ENCODE measurements at places on chromosomes 2 and 18.

DNA sequence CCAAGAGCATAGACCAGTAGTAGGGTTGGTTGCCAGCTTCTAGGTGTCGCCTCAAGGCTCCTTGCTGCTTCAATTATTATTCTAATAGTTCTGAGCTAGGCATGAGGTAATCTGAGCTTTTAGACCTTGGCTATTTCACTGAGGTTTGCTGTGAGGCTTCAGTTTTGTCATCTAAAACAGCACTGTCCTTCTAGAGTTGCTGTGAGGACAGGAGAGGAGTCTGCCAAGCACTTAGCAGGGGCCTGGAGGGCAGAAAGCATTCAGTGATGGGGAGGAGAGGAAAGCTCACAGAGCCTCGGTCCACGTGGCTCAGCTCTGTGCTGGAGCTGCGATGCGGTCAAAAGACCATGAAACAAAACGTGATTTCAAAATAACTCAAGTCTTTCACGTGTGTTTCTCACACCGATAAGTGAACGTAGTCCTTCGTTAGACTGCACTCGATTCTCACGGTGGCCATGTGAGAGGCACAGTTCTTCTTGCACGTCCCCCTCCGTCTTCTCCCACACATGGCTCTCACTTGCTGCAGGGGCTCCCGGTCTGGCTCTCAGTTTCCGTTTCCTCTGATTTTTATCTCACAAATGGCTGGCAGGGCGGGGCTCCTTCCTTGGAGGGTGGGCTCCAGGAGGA is 113.7 kb downstream of the B3GNT2 start:
- no peak for DNase-seq

DNA sequence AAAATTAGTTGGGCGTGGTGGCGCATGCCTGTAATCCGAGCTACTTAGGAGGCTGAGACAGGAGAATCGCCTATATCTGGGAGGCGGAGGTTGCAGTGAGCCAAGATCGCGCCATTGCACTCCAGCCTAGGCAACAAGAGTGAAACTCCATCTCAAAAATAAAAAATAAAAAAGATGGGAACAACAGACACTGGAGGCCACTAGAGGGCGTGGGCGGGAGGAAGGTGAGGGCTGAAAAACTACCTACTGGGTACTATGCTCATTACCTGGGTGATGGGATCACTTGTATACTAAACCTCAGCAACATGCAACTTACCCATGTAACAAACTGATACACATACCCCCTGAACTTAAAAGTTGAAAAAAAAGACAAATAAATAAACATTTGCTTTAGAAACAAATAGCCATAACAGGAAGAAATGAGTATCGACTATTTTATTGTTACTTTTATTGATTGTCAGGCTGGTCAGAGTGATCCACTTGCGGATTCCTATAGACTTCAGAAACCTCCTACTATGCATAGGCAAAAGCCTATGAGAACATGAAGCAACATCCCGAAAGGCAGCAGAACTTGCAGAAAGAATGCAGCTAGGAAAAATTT is 61.0 kb downstream of the TMEM163 start:
- DNase-seq: no peak

GRCh38 chr2:145404690-145405089 is 884.8 kb upstream of the ZEB2 start:
- DNase-seq: no peak

DNA sequence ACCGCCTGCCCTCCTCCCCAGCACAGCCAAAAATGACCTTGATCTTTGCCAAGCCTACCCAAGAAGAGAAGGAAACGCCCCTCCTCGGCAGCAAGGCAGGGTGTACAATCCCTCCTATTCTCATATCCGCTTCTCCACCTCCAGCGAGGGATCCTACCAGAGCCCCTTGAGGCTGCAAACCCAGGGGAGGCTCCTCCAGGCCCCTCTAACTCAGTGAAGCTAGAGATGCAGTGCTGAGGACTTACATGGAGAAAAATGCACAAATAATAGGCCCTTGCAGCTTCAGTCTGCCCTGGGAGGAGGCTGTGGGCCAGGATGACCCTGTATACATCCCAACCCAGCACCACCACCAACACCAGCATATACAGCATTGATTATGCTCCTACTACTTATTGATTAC is 46.9 kb upstream of the POMC start:
- DNase-seq: no peak

- DNase-seq: no peak
Observed at GRCh38 chr2:233440314-233440713, 86.0 kb downstream of the DGKD start.

DNA sequence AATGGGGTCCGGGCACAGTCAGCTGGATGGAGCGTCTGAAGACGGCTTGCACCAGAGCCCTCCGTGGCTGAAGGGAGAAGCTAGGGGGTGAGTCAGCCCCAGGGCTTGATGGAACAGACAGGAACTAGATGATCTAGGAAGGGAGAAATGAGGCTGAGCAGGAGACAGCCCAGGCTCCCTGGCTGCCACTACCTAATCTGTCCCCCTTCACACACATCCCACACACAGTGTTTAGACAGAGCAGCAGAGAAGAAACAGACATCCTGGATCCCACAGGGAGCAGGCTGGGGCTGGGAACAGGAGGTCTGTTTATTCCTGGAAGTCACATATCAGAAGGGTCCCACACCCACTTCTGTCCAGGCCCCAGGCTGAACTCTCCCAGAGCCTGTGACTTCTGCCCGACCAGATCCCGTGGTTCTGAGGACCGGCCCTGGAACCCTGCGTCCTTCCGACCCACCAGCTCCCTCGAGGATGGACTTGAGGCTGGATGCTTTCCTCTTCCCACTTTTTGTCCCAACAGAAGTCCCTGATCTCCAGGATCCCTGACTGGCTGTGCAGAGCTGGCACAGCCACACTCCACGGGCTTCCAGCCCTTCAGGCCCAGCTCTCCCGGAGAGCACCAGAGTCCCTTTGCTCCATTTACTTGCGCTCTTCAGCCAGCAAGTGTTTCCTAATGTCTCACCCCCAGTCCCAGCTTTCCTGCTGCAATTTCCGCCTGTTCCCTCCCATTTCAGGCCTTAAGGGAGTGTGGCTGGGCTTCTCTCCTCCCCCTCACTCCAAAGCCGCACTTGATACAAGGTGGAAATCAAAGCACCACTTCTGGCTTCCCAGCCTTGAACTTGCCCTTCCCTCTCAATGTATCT is 1.5 kb upstream of the GPBAR1 start:
- DNase-seq: no peak

DNA sequence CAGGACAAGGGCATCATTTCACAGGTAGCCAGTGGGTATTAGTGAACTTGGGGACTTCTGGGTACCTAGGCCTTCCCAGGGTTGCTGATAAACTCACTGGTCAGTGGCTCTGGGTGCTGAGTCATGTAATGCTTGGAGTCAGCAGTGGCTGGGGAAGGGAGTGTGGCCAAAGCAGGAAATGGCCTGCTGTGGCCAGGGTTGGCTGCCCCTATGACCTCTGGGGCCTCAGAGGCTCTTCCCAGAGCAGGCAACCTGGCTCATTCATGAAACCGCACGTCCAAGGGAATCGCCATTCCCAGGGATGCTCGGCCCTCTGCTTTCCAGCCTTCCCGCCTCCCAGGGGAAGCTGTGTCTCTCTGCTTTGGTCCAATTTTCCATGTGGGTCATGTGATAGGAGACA is 294.9 kb downstream of the DYSF start:
- DNase-seq: peak; percentile 69

- no peak for DNase-seq
Observed at GRCh38 chr2:53786352-53786704, 425 bp downstream of the ASB3 start.

DNA sequence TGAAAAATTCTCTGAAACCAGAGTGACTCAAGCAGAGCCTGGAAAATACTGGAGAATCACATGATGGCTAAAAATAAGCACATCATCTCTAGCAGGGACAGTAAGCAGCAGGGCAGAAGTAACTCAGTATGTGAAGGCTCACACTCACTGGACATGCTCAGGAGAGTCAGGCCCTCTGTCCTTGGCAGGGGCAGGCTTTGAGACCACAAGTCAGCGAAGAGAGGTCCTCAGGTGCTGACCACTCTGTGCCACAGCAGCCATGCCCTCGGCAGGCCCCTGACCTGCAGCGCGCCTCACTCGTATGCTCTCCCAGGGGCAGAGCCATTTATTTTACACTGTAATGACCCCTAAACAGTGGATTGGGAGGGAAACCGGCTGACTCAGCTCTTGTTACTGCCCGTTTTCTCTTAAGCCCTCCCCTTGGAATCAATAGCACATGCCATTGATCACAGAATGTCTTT is 76.8 kb downstream of the MAPRE2 start:
- DNase-seq: no peak

DNA sequence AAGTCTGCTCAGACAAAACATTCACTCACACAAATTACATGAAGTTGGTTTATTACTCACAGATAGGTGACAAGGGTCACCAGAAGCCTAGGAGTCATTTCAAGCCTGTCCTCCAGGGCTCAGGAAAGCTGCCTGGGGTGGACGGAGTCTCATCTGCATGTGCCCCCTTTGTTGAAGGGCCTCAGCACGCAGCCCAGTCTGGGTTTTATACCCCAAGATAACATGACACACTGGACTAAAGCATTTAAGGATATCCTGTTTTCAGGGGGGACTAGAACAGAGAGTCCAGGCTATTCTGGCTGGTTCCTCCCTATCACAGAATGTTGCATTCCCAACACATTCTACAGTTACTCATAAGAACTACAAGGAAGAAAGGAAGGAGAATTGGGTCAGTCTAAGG is 164.7 kb downstream of the MREG start:
- DNase-seq: no peak

GRCh38 chr2:24164416-24164973 is 10.4 kb upstream of the FAM228A start:
- DNase-seq: no peak

DNA sequence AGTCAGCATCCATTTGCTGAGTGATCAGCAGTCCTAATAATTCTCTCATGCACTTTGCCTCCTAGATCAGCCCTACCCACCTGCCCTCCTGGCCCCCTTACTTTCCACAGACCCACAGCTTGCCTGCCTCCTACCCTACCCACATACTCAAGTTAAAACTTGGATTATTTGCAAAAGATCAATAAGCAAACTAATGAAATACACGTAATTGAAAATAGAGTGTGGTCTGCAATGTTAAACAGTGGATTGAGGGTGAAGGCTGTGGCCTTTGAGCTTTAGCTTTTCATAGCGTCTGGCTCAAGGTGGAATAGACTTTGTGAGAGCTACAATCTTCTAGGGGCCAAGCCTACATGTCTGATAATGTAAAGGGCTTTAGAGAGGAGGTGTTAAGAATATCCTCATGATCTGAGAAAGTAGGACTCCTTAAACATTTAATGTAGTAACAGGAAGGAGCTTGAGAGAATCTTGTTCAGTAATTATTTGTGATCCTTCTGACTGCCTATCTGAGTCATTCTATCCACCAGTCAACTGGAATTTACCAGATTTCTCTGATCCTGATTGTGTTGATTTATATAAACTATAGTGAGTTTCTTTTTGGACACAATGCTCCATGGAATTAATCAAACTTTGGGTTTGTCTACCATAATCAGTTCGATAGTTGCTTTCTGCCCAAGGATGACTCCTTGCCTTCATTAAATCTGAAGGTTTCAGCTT is 310.0 kb downstream of the HRH4 start:
- DNase-seq: no peak

GRCh38 chr2:68385220-68385906 is 20.3 kb downstream of the PLEK start:
- DNase-seq: no peak

DNA sequence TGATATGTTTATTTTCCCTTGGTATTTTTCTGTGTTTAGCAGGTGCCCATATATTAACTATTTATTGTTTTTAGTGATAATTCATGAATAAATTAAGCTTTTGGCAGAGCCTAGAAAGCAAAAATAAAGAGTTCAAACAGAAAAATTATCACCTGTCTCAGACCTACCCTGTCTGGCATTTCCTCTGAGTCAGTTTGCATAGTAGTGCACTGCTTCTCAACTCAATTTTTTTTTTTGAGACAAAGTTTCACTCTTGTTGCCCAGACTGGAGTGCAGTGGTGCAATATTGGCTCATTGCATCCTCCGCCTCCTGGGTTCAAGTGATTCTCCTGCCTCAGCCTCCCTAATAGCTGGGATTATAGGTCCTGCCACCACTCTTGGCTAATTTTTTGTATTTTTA is 793.9 kb downstream of the SUCLG1 start:
- no peak for DNase-seq

- DNase-seq: no peak
Observed at GRCh38 chr2:12728221-12728777, 11.6 kb downstream of the TRIB2 start.

- DNase-seq: no peak
Observed at GRCh38 chr18:70553936-70554260, 265.1 kb downstream of the SOCS6 start.

GRCh38 chr2:164675027-164675426 is 53.7 kb upstream of the GRB14 start:
- no peak for DNase-seq

- DNase-seq: no peak
Observed at GRCh38 chr2:230968921-230969658, 26.8 kb upstream of the SPATA3 start.

- no peak for DNase-seq
Observed at GRCh38 chr2:18719978-18720775, 130.8 kb upstream of the NT5C1B start.

DNA sequence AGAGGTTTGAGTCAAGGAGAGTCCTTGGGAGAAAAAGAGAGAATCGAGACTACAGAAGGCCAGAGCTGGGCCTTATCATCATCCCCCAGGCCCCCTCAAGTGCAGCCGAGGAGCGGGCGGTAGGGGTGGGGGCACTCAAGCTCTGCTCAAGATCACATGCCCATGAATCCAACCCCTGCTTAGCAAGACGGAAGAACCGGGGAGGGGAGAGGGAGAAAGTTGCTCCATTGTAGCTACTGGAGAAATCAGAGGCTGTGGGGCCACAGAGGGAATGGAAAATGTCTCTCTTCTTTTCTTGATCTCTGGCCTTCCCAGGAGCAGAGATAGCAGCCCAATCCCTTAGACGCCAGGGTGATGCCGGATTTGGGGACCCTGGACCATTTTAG is 14.6 kb downstream of the SLC4A3 start:
- DNase-seq: no peak

DNA sequence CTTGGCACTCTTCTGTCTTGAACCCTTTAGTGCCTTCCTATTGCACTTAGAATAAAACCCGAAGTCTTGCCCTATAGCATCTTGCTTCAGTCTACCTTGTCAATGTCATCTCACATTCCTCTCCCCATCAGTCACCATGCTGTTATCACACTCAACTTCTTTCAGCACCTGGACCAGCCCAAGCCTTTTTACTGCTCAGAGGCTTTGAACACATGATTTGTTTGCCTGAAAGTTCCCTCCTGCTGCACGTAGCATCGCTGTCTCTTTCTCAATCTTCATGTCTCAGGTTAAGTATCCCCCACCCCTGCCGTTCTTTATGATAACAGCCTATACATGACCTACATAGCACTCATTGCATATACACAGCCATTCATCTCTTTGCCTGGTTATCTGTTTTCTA is 41.3 kb upstream of the LGALSL start:
- no peak for DNase-seq

DNA sequence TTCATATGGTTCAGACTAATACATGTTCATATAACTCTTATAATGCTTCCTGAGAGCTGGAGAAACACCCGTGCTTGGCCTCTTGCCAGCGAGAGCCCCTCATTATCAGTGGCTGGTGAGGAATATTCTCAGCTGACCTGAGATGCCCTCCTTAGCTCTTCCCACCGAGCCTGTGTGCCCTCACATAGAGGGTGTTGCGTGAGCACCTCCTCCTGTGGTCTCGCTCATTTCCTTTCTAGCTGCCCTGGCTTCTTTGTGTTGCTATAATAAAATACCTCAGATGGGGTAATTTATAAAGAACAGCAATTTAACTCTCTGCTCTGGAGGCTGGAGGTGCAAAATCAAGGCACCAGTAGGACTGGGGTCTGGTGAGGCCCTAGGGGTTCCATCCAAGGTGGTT is 80.5 kb upstream of the ALKAL2 start:
- DNase-seq: no peak
